ENCODE measurements at places on chromosomes 7 and 10.

- DNase-seq: no peak
Measured at GRCh38 chr10:32060347-32060746, 4.1 kb upstream of the KIF5B start.

GRCh38 chr7:111803015-111803758 is 240.9 kb upstream of the IMMP2L start:
- DNase-seq: no peak

GRCh38 chr7:23971031-23971430 is 261.0 kb downstream of the STK31 start:
- no peak for DNase-seq

DNA sequence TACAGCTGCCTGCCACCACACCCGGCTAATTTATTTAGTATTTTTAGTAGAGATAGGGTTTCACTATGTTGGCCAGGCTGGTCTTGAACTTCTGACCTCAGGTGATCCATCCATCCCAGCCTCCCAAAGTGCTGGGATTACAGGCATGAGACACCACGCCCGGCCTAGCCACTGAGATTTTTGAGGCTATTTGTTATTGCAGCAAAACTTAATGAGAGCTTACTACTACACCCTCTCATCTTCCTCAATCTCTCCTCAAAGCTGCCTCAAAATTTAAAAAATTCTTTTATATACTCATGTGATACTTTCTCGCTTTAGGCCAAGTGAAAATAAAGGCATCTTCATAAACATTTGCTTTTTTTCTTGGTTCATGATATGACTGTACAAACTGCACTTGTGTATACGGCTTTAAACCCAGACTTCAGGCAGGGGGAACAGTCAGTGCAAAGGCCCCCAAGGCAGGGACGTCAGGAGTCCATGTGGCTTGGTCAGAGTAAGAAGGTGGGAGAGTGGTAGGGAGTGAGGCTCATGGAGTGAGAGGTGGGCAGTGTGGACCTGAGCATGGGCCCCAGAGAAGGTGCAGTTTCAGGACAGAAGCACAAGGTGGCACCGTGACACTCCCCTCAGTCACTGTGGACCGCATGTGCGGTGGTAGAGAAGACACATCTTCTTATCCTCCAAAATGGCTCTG is 55.5 kb downstream of the SYPL1 start:
- DNase-seq: peak; percentile 37

GRCh38 chr7:10662982-10663884 is 310.4 kb upstream of the PHF14 start:
- no peak for DNase-seq

GRCh38 chr7:144656965-144657517 is 178.8 kb downstream of the TPK1 start:
- no peak for DNase-seq

DNA sequence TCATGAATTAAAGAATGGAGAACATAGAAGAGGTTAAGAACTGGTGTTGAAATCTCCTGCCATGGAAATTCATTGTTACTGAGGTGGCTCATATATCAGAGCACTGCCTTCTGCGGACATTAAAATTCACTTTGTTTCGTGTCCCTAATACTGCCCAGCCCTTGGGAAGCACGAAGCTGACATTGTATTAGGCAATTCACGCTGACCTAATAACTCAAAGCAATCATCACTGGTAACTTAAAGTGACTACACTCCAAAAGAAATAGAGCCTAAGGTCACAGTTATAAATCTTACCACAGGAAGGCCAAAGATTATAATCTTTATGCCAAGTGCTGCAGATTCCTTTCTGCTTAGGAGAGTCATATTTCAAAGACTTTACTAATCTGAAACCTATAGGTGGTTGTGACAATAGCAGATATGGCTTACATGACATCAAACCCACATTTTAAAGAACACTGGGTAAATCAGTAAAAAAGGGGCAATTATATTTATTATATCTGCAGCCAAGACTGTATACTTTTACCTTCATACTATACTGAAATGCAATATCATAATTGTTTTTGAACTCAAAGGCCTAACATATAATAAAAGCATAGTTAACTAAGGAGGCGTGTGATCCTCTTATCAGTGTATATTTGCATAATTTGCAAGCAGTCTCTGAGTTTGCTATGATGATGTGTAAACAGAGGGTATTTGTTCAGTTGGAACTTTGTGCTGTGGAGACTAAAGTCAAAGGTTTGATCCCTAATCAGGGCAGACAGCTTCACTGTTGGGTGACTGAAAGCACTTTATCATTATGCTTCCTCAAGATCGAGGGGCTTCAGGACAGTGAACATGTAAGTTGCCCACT is 51.9 kb upstream of the CAPZA2 start:
- no peak for DNase-seq

GRCh38 chr10:91251430-91252056 is 31.1 kb downstream of the PCGF5 start:
- DNase-seq: peak; percentile 12

All from stimulated activated CD8-positive, alpha-beta memory T cell treated with anti-CD3 and anti-CD28 coated beads, Interleukin-7, amount 100 ng/mL, for 1 hour (primary cell).